Activated CD8-positive, alpha-beta memory T cell treated with anti-CD3 and anti-CD28 coated beads for 36 hours (primary cell): ENCODE measurements at places on chromosomes 5 and 9. TPM values are rescaled to one million over a fixed set of nuclear protein-coding genes. Genes with fewer than 3 reads are reported as not detected.

Gene CD74
- 265 TPM for total RNA-seq

Gene TSSK1B
- not detected for total RNA-seq

Gene FCN2
- not detected for total RNA-seq

Gene ANKDD1B
- 0.17 TPM for total RNA-seq

Gene RFK
- 15.5 TPM for total RNA-seq

Gene TMC1
- total RNA-seq: not detected

Gene MEIKIN
- total RNA-seq: not detected

Gene RAB24
- 33.5 TPM for total RNA-seq

Gene IL4
- total RNA-seq: 2.0 TPM

Gene MARCOL
- not detected for total RNA-seq

Gene NRG2
- 0.15 TPM for total RNA-seq

Gene OR1K1
- total RNA-seq: not detected

Gene C5orf52
- not detected for total RNA-seq

Gene DOCK2
- 168 TPM for total RNA-seq

Gene SLCO4C1
- 0.11 TPM for total RNA-seq

Gene DAB2
- total RNA-seq: not detected

Gene SH3GL2
- total RNA-seq: not detected

Gene CCDC183
- total RNA-seq: 0.46 TPM

Gene SLC34A1
- not detected for total RNA-seq

Gene SLC4A9
- not detected for total RNA-seq

Gene ANXA2R
- 1.4 TPM for total RNA-seq

Gene IL7R
- 82.5 TPM for total RNA-seq

Gene PLEKHG4B
- 0.04 TPM for total RNA-seq

Gene CDC23
- 48.0 TPM for total RNA-seq

Gene PIP5KL1
- 2.5 TPM for total RNA-seq

Gene NIPAL4
- total RNA-seq: 1.3 TPM

Gene PCDHA1
- total RNA-seq: not detected

Gene NDST1
- total RNA-seq: 3.2 TPM

Gene LHX3
- not detected for total RNA-seq

Gene LCN1
- total RNA-seq: not detected

Gene TMEM174
- total RNA-seq: not detected

Gene ITK
- total RNA-seq: 156 TPM

Gene DMGDH
- total RNA-seq: 0.63 TPM

Gene GARIN3
- total RNA-seq: 0.38 TPM

Gene TMEM232
- 1.1 TPM for total RNA-seq

Gene MOCS2
- 28.5 TPM for total RNA-seq

Gene PCDHB12
- total RNA-seq: not detected

Gene ADAMTS12
- total RNA-seq: not detected
